Fibroblast of upper back skin (primary cell): ENCODE measurements at places on chromosomes 4 and X.

- peak; percentile 81 for DNase-seq
These were observed 25.8 kb upstream of the CHRNA9 start for GRCh38 chr4:40309250-40309774.

DNA sequence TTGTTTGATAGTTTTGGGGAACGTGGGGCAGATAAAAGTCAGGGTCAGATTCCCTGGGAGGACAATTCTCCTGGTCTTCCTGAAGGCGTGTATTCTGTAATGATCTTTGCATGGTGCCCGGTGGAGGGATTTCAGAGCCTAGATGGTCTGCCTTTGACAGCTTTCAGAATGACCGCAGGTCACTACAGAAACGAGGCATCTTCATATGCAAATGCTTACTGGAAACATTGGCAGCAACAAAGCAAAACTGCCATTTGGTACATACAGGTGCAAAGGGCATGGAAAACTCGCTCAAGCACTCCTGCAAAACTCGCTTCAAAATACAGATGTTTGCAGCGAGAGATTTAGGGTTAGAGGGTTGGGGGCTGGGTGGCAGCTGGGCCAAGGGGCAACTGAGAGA is 8.8 kb downstream of the C4orf50 start:
- no peak for DNase-seq

DNA sequence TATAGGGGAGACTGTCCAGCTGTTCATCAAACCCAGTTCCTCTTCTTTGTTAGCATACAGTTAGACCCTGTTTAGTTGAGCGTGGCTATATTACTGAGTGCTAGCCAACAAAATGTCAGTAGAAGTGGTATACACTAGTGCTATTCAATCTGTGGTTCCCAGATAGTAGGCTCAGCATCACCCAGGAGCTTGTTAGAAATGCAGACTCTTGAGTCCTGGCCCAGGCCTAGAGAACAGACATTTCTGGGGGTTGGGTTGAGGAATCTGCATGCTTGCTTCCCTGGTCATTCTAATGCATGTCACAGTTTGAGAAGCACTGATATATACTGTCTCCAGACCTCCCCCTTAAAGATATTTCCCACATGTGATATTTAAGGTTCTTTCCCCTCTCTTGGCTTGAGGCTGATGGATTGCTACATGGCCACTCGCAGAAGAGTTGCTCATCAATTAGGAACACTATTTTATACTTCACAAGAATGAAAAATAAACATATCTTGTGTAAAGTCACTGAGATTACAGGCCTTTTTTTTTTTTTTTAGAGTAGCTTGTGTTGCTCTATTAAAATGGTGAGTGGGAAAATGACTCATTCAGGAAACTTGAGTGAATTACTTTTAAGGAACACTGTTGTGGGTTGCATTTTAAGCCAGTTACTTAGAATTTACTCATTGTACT is 289.0 kb downstream of the STIM2 start:
- DNase-seq: peak; percentile 76

DNA sequence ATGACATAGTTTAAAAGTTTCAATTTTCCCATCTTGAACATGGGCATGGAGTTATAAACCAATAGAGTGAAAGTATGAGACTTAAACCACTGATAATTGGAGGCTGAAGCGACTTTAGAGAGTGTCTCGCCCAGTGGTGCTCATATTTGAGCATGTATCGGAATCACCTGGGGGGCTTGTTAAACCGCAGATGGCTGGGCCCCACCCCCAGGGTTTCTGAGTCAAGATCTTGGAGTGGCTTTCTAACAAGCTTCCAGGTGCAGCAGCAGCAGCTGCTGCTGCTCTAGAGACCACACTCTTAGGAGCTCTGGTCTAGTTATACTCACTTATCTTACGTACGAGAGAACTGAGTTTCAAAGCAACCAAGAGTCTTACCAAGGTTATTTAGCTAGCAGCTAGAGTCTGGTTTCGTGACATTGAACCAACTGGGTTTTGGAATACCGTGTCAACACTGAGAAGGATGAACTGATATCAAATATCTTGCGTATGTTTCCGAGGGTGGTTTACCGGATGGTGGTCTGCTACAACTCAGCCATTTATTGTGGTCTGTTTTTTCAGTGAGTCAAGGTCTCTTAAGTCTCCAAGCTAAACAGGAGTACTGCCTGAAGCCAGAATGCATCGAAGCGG is 5.9 kb downstream of the PHEX start:
- no peak for DNase-seq

GRCh38 chrX:119007189-119007770 is 32.9 kb downstream of the LONRF3 start:
- no peak for DNase-seq

- DNase-seq: no peak
These were observed 535.9 kb downstream of the IQCM start for GRCh38 chr4:149279776-149280175.

DNA sequence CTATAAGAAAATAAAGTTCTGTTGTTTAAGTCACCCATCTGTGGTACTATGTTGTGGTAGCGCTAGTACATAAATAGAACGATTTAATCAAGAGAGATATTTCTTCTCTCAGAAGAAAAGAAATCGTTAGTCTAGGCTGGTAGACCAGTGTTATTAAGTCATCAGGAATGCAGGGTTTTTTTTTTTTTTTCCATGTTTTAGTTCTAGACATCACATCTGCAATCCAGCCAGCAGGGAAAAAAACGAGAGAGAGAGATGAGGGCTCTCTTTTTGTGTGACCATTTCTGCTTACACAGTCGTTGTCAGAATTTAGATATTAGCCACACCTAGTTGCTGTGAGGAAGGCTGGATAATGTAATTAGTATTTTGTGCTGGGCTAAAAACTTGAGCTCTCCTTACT is 417.4 kb downstream of the TMA16 start:
- DNase-seq: no peak

- DNase-seq: no peak
These were observed 3.3 kb upstream of the BGN start for GRCh38 chrX:153491351-153491914.

DNA sequence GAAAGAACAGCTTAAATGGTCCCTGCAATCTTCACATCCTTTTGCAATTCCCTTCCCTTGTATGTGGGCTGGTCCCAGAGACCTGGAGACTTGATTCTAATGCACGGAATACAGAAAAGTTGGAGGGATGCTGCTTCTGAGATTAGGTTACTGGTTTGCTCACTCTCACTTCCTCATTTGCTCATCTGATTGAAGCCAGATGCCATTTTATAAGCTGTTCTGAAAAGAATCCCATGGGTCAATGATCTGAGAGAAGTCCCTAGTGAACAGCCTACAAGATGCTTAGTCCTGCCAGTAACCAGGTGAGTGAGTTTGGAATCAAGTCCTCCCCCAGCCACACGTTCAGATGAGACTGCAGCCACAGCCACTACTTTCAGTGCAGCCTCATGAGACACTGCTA is 35.9 kb downstream of the MAGEA1 start:
- DNase-seq: no peak

DNA sequence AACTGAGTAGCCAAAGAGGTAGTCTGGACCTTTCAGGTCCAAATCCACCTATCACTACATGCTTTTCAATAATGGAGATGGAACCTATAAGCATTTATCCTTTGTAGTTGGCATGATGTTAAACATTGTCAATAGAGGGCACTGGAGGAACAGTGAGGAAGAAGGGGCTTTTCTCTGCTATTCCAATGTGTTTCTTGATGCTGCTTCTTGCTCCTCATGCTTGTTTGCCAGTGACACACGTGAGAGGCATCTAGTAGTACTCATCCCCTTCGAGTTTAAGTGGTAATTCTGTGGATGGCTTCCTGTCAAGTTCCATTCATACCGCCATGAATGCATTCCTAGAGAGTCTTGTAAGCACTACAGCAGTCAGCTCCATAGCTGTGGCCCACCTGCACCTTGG is 84.0 kb downstream of the NAA11 start:
- DNase-seq: peak; percentile 92

DNA sequence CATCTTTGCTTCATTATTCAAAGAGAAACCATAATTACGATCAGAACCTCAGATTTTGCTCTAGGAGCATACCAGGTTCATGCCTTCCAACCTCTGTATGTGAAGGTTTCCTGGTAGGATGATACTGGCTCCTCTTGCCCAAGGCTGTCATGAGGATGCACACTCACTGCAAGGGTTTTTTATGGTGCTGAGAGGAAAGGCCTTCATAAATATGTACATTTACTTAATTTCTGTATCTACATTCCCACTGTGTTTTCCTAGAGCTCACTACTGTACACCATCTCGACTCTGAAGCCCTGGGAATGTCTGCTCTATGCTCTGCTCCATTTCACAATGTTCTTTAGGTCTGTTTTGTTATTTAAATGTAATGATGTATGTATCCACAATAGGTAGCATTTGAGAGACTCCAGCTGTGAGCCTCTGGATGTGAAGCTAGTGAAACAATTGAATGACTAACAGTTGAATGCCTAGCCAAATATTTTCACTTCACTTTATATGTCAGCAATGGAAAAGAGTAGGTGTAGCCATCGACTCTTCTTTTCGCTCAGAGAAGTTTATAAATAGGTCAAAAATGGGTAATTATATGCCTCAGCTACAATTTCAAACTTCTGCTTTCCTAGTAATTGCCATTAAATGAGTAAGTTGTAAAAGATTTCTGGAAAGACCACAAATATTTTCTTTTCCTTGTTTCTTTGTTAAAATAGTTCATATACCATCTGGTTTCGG is 228.0 kb downstream of the PALLD start:
- DNase-seq: peak; percentile 86

DNA sequence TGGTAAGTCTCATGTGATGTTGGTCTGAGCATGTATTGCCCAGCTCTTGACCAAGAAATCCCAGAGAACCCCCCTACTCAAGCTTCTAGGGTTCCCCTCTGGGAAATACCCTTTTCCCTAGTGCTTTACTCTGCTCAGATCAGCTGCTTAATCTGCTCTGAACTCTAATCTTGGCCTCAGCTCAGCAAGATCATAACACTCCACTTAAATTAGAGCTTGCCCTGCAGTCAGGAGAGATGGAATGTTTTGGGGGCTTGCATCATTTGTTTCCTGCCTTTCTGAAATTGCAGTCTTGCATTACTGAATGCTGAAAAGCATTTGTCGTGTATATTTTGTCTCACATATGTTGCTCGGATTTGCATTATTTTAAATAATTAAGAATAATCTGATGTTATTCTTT is 1153.6 kb downstream of the FSTL5 start:
- no peak for DNase-seq

GRCh38 chr4:147768113-147768512 is 36.2 kb downstream of the ARHGAP10 start:
- peak; percentile 76 for DNase-seq

- no peak for DNase-seq
These were observed 369.2 kb upstream of the NOCT start for GRCh38 chr4:138646383-138646782.

DNA sequence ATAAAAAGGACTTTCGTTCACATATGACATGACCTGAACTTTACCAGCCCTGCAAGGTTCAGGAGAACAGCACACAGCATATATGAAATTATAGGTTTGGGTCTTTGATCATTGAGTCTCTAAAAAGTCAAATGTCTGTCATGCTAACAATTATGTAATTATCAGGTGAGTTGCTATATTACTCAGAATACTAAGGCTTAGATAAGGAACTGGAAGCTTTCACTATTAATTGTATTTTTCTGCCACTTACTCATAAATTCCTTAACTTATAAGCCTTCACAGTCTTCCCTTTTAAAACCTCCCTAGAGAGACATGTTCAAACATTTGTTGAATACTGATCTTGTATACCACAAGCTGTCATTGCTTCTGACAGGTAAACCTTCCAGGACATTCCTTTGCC is 292.8 kb upstream of the MAGEB2 start:
- DNase-seq: no peak

- DNase-seq: peak; percentile 13
These were observed 16.1 kb downstream of the NSG1 start for GRCh38 chr4:4402966-4403365.

DNA sequence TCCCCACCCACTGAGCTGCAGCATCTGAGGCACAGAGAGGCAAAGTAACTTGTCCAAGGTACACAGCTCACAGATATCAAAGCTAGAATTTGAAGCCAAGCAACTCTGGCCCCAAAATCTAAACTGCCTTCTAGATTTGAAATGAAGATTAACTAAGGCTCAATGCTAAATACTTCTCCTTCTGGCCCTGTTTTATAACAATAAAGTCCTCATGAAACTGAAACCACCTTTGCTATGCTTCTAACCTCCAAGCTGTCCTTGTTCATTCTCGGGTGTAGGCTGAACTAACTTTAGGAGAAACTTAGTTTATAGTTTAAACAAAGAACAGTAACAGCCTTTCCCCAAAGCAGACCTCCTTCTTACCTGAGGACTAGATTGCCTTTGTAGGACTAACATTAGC is 93.6 kb downstream of the DCTD start:
- DNase-seq: no peak

DNA sequence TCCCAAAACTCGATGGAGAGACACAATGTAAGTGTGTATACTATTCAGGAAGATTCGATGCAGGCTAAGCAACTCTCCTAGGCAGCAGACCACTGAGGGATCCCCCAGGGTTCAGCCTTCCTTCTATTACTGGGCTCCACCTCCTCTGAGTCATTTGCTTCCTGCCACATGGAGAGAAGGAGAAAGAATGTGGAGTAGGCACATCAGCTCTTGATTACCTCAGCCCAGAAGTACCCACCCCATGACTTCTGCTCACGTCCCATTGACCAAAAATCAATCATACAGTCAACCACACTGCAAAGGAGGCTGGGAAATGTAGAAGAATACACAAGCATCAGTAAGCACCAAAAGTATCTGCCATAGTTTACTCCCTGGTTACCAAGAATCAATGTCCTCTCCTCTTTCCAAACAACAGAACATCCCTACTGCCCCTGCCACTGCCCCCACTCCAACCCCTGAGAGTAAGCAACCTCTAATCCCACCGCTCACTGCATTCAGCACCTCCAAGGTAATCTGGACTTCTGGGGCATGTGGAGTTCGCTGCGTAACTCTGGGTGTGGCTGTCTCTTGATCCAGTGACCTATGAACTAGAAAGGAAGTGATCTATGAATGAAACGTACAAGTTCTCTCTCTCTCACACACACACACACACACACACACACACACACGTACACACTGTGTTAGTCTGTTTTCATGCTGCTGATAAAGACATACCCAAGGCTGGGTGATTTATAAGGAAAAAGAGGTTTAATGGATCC is 91.2 kb upstream of the C1QTNF7 start:
- peak; percentile 95 for DNase-seq

GRCh38 chr4:174334628-174335027 is 50.9 kb downstream of the CEP44 start:
- no peak for DNase-seq

- peak; percentile 98 for DNase-seq
These were observed 67.4 kb downstream of the NOCT start for GRCh38 chr4:139082750-139083606.

- peak; percentile 100 for DNase-seq
These were observed 27.5 kb upstream of the PDGFC start for GRCh38 chr4:156999175-156999517.

- no peak for DNase-seq
These were observed at the start of gene CCNQ for GRCh38 chrX:153598541-153599191. Gene CCNQ, minus strand, starts transcription at chrX:153599139. Its CDS starts 66 bp downstream, at chrX:153599073.
